ENCODE measurements at places on chromosomes 12 and 14.
A peak's percentile ranks its signal among the peaks of the same experiment; 100 is the strongest.

DNA sequence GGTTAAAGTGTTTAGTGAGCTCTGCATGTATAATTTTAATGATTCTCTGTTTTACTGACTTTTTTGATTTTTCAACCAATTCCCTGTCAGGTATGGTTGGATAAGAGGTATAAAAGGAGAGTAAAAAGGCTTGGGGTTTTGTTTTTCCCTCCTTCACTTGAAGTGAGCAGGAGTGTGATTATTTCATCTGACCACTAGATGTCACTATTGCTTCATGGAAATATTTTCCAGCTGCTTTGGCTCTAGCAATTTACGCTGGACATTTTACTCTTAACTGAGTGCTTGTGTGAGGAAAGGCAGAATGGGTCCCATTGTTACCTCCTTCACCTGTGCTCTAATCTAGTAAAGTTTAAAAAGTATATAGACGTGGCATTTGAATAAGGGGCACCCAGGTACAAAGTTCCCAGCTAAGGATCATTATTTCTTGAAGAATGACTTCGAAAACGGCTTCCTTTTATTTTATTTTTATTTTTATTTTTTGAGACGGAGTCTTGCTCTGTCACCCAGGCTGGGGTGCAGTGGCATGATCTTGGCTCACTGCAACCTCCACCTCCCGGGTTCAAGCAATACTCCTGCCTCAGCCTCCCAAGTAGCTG lies 66.5 kb downstream of the TBC1D30 start:
- DNase-seq: peak; percentile 74

DNA sequence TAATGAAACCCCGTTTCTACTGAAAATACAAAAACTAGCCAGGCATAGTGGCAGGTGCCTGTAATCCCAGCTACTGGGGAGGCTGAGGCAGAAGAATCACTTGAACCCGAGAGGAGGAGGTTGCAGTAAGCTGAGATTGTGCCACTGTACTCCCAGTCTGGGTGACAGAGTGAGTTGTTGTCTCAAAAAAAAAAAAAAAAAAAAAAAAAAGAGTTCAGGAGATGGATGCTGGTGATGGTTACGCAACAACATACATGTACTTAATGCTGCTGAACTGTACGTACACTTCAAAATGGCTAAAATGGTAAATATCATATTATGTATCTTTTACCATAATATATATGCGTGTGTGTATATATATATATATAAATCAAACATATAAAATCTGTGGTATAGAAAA lies 29.0 kb downstream of the ACTN1 start:
- DNase-seq: no peak

GRCh38 chr12:43072431-43072830 lies 479.6 kb downstream of the ADAMTS20 start:
- DNase-seq: no peak

DNA sequence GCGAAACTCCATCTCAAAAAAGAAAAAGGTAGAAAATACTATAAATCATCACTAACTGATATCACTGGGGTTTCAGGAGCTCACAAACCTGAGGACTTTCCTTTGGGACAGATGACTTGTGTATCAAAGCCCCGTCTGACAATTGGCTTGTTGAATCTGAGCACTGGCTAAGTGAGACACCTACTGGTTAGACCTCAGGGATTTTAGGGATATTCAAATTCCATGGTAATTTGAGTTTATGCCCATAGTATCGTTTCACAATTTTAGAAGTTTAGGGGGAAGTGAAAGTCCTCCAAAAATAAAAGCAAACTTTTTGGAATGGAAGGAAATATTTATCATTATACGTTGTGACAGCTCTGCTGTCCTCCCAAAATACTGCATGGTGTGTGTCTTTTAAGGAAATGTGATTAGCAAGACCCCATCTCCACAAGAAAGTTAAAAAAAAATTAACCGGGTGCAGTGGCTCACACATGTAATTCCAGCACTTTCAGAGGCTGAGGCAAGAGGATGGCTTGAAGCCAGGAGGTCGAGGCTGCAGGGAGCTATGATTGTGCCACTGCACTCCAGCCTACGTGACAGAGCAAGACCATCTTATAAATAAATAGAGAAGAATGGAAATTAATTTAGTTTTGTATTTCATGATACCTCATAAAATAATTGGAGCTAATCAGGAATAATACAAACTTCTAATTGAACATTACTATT lies 49.2 kb downstream of the FBXL14 start:
- peak; percentile 27 for DNase-seq

GRCh38 chr12:119980242-119980641 lies 8.8 kb upstream of the BICDL1 start:
- DNase-seq: no peak

DNA sequence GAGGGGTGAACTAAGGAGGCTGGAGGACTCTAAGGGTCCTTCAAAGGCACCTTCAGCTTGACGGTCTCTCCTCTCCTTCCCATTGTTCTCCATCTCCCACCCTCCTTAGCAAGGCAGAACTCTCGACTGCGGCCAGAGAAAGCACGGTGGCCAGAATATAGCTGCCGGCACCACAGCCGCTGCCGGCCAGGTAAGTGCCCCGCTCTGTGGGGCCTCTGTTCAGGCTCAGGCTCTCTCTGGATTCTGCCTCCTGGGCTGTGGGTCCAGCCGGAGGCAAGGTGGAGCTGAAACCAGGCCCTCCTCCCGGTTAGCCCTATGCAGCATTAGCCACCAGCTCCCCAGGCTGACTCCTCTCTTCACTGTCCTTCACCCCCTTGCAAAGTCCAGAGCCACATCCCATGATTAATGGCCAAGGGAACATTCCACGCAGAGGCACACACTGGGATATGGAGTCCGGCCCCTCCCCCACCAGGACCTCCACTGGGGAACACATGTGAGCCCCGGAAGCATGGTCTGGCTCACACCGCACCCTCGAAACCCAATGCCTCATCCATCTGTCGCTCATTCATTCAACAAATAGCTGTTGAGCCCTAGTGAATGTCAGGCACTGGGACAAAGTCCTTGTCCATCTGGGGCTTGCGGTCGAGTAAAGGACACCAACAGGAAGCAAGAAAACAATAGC lies 25.2 kb downstream of the LTBP2 start:
- DNase-seq: no peak

DNA sequence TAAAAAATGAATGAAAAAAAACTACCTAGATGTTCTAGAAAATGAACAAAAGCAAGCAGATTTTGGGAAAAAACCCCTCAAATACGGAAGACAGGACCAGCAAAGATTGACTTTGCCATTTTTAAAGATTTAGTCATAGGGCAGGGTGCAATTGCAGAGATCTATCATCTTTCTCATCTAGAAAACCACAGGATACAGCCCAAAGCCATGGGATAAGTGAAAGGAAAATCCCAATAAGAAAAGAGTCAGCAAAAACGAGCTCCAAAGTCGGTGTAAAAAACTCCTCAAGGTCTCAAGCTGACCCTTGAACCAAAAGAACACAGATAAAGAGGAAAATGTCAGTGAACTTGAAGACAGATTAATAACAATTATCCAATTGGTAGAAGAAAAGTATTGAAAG lies 28.0 kb downstream of the CEP290 start:
- DNase-seq: no peak

DNA sequence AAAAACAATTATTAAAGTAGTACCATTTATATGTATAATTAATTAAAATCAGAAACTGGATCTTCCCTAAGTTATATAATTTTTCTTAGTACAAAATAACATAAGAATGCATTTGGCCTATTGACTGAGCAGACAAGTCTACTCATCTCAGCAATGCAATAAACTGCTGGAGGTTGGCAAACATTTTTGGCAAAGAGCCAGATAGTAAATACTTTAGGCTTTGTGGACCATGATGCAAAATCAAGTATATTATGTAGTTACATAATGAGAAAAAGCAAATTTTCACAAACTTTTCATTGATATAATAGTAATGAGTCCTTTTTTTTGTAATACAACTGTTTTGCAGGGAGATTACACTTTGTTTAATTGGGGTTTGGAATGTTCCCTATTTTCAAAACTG lies 30.9 kb downstream of the ERGIC2 start:
- peak; percentile 3 for DNase-seq

- no peak for DNase-seq
Observed at GRCh38 chr14:68060198-68060597, 240.6 kb downstream of the RAD51B start.

DNA sequence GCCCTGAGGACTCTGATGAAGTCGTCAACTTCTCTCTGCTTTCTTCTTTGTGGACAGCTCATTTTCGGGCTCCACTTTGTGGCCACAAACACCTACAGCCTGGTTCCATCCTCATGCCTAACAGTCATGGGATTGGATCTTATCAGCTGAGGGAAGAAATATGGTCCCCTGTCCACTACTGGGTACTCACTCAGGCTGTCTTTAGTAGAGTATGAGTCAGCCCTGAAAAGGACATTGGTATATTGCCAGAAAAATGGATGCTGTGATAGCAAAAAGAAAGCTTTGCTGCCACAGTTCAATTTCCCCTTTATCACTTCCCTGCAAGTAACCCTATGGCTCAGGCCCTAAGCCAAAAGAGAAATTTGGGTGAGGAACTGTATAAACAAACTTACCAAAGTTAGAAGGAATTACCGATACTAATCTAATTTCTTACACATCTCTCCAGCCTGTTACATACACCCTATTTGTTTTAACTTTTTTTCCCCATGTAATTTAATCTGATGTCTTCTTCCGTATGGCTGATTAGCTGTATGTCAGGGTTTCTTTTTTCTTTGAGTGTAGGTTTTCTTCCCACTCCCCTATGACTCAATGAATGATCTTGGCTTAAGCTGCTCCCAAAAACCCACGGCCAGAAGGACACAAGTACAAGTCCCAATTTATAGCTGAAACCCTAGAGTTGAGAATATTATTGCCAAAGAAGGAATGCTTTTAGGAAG lies 29.1 kb downstream of the MTHFD1 start:
- no peak for DNase-seq

GRCh38 chr12:68667896-68668295 lies 18.9 kb upstream of the NUP107 start:
- DNase-seq: no peak

- DNase-seq: no peak
Observed at GRCh38 chr12:114921781-114922180, 237.8 kb upstream of the TBX3 start.

GRCh38 chr12:25130741-25131188 lies 64.2 kb downstream of the DNAI7 start:
- peak; percentile 61 for DNase-seq

DNA sequence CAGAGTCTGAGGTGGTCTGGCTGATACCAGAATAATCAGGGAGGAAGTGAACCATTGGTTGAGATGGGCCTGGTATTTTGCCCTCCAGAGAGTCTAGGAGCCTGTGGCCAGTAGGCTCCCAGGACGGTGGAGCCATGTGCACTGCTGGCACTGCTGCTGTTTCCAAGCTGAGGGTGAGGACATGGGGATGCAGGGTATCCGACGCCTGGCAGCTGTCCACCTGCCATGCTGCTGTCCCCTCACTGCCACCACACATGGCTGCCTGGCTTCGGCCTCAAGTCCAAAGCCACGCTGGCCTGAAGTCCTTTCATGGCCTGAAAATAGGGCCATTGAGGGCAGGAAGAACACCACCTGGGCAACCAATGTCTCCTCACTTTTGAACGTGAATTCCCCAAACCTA lies 8.6 kb downstream of the CACNA1C start:
- DNase-seq: no peak

GRCh38 chr12:43310596-43310995 lies 241.4 kb downstream of the ADAMTS20 start:
- DNase-seq: no peak

DNA sequence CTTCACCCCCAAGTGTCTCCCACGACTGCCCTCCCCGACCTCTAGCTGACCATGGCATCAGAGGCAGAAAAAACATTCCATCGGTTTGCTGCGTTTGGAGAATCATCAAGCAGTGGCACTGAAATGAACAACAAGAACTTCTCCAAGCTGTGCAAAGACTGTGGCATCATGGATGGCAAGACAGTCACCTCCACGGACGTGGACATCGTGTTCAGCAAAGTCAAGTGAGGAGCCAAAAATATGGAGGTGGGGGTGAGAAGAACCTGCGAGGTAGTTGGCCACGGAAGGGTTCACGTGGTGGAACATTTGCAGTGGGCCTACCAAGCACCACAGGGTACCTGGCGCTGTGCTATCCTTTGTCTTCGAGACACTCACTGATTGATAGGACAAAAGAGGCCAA lies 514 bp downstream of the TPPP2 start:
- no peak for DNase-seq

DNA sequence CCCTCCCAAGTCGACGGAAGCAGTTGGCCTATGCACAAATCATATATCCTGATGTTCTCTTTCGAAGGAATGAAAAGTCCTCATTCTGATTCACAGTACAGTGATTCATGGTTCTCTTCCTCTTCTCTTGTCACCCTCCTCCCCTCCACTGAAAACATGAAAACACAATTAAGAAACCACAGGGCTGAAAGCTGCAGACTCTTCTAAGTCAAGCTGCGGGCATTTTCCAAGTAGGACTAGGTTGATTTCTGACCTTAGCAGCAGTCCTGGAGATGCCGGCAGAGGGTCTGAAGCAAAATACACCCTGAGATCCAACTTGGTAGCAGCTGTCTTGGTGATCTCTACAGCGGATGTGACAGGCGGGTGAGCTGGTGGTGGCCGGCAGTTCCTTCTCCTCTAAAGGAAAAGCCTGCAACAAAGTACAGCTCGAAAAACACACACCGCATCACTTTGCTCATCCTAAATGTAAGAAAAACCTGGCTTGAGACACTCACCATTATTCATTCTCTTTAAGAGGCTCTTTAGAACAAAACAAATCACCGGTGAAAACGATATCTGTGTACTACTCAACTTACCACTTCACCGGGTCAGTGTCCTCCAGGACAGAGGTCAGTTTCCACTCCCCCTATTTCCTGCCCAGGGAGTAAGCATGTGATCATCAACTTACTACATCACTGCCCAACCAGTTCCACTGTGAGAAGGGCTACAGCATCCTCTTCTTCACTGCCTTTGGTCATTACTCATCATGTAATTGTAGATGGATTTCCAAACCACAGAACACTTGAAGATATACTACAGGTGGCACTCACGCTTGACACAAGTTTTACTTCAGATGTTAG lies 6.0 kb downstream of the TMCC3 start:
- DNase-seq: peak; percentile 67

DNA sequence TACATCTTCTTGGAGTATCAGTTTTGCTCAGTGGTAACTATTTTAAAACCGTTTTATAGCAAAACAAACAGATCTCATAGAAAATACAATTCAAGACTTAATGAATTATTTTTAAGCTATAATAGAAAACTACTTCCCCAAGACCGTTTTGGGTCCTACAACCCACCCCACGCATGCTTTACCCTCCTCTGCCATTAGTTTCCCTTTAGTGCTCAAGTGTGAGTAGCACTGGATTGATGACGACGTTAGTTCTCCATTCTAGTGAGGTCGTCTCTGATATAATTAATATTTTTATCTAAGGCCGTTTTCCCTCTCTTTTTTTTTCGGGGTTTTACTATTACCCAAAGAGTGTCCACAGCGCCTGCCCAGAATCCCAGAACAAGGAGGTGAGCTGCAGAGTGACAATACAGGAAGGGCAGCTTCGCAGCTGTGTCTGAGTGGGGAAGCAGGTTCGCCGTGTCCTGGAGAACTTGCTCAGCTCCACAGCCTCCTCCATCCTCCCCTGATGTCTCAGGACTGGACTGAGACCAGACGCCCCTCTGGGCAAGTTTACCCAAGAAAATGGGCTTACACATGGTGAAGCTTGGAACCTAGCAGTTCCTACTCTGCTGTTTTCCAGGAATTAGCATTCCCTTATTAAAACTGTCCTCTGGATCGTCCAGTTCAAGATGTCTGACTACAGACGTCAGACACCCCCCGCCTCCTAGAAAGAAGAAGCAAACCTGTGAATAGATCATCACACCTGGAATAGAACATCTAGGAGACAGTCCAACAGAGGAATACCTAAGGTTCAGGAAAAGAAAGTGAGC lies 31.9 kb upstream of the MON2 start:
- peak; percentile 77 for DNase-seq

All from common myeloid progenitor, CD34-positive (primary cell).